Activated CD8-positive, alpha-beta memory T cell treated with anti-CD3 and anti-CD28 coated beads, Interleukin-2, amount 50 U/mL, for 4 hours (primary cell): ENCODE measurements at places on chromosomes 12 and 14.

- no peak for DNase-seq
These were observed 845 bp downstream of the TMEM132C start for GRCh38 chr12:128267651-128268378.

DNA sequence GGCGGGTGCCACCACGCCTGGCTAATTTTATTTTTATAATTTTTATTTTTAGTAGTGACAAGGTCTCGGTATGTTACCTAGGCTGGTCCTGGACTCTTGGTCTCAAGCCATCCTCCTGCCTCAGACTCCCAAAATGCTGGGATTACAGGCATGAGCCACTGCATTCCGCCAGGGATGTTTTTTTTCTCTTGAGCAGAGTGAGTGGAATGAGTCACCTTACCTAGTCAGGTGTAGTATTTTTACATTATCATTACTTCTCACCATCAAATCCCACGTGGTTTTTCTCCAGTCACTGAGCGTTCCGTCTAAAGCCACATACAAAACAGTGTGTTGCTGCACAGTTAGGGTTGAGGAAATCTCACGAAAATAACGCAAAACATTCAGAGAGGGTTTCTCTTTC, 870 bp upstream of the TBPL2 start:
- no peak for DNase-seq

DNA sequence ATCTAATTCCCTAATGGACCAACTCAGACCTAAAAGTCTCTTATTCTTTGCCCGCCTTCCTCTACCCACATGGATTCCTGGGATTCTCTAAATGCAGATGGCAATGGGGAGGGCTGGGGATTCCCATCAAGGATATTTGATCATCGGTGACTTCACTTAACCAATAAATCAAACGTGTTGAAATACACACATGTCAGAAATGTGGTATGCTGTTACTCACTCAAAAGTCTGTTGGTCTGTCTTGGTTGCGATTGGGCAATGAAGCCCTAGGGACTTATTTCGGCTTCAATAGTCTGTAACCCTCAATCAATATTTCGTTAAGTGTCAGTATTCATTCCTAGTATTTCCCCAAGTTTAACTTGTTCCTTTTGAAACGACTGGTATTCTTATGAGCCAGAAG, 117.2 kb upstream of the DIO3 start:
- no peak for DNase-seq

DNA sequence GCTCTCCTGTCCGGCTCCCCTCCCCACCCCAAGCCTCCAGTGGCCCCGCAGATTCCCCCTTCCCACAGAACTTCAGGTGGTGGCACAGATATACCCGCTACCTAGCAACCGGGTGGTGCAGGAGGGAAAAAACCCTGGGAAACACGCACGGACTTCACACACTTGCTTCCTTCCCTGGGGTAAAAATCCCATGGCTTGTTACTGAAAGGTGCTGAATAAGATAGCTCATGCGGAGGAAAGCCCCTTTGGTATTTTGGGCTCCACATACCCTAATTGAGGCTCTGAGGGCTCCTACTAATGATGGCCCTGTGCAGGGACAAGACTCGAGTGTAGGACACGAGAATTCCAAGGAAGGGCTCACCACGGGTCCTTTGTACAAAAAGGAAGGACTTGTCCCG, 869 bp upstream of the RIMBP2 start:
- no peak for DNase-seq

GRCh38 chr12:87311206-87311605, 718.0 kb downstream of the C12orf50 start:
- no peak for DNase-seq

GRCh38 chr12:12977231-12977630, 22.8 kb downstream of the HEBP1 start:
- no peak for DNase-seq

GRCh38 chr12:93183940-93184671, 193.6 kb upstream of the NUDT4 start:
- DNase-seq = no peak

GRCh38 chr12:27996761-27997160, 24.2 kb upstream of the PTHLH start:
- no peak for DNase-seq

DNA sequence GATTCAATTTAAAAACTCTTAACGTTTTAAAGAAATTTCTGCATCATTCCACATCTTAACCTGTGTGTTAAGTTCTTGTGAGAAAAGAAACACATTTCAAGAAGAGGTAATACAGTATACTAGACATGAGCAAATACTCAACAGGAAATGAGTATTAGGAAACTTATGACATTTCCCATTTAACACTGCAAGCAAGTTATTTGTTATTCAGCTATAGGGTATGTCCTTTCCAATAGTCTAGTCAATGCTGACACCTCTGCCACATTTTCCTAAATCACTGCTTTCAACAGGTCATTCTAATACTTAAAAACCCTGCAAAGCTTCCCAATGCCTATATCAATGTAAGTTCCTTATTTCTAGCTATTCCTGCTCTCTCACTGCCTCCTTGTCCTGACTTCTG, 93.1 kb downstream of the DDHD1 start:
- no peak for DNase-seq

GRCh38 chr12:6327229-6328041, 14.4 kb downstream of the TNFRSF1A start:
- DNase-seq = no peak
